ENCODE measurements at places on chromosomes 1 and 21.

DNA sequence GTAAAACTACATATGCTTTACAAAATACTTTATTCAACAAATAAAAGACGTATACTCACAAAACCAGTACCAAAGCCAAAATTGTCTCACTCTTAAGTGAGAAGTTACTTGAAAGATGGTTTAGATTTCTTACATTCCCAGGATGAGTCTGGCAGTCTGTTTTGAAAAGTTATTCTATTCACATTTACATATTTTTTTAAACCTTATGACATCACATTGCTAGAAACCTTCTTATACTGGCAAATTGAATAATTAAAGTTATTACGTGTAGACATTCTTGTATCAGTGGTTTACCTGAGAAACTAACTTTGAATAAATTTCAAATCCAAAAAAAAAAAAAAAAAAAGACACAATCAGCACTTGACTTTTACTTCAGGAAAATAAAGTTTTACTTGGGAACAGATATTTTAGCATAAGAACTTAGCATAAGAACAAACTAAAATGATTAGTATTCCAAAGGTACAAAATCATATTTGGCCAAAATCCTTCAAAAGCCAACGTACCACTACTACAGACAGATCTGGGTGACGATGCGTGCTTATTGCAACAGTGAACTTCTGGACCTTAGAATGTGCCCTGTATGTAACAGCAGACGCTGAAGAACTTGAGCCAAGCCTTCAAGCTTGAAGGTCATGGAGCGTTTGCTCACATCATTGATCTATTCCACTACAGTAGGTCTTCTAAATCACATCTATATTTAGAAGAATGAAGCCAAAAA, 2.5 kb downstream of the CDC42BPA start:
- no peak for DNase-seq

DNA sequence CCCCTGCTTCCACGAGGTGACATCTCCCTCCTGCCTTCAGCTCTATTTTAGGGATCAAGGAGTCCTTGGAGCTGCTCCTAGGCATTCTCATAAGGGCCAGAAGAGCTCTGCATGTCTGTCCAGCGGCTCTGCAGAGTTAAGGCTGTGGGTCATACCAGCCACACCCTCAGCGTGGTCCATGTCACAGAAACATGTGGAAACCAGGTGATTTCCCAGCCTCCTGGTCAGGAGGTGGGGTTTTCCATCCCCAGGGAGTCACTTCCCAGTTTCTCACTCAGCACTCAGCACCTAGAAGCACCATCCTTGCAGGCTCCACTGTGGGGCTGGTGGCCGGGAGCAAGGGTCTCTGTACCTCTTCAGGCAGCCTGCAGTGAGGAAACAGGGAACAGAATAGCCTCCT, 1.4 kb upstream of the TNFRSF1B start:
- DNase-seq = no peak

DNA sequence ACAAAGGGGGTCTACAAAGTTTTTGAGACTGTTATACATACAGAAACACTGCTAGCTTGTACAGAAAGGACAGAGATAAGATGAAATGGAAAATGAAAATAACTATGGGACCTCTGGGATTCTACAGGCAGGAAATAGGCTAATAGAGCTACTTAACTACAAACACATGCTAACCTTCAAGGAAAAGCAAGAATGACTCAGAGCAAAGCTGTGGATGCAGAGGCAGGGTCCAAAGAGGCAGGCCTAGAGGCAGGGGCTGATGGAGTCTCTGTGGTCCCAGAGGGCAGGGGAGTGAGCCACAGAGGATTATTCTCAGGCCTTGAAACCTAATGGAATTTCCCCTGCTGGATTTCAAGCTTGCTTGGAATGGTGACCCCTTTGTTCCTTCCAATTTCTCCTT, 18.7 kb upstream of the GOLT1A start:
- no peak for DNase-seq

DNA sequence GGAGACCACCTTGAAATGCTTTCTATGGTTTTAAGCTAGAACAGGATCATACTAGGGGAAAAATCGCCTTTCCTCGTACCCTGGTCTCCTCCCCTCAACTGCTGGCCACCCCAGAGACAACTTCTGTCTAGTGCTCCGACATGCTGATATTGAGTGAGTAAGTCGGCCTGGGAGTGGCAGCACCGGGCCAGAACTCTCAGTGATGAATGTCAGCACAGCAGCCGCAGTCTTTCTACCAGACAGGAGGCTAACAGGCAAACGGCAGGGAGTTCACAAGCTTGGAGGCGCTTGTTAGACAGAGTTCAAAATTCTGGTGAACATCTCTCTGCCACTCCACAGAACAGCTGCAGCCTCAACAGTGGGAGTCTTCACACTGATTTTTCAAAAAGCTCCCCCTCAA, 716.9 kb downstream of the ADGRL2 start:
- DNase-seq = peak; percentile 27

- DNase-seq = no peak
Observed at GRCh38 chr1:19462781-19463503, 22.4 kb downstream of the CAPZB start.

GRCh38 chr1:84271441-84272151, 29.9 kb upstream of the SAMD13 start:
- DNase-seq = peak; percentile 21

- DNase-seq = no peak
Observed at GRCh38 chr1:1164701-1165451, 8.8 kb upstream of the TTLL10 start.

GRCh38 chr21:36134803-36135390, at the start of gene CBR3:
TSS of gene CBR3 (plus strand) at chr21:36135079. CDS start at chr21:36135193, 114 bp downstream.
- DNase-seq = peak; percentile 53

DNA sequence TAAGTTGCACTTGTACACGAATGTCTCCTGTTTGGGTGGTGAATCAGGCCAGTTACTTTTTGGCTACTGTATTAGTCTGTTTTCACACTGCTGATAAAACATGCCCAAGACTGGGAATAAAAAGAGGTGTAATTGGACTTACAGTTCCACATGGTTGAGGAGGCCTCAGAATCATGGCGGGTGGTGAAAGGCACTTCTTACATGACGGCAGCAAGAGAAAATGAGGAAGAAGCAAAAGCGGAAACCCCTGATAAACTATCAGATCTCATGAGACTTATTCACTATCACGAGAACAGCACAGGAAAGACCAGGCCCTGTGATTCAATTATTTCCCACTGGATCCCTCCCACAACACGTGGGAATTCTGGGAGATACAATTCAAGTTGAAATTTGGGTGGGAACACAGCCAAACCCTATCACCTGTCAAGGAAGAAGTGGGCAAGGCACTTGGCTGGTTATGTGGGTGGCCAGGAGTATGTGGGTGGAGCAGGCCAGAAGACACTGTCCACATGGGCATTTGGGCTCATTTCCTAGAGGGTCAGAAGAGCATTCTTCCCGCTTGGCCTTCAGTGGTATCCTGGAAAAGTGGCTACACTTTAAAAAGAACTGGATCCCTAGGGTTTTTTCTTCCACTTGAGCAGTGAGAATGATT, 228.8 kb downstream of the HHAT start:
- DNase-seq = no peak

DNA sequence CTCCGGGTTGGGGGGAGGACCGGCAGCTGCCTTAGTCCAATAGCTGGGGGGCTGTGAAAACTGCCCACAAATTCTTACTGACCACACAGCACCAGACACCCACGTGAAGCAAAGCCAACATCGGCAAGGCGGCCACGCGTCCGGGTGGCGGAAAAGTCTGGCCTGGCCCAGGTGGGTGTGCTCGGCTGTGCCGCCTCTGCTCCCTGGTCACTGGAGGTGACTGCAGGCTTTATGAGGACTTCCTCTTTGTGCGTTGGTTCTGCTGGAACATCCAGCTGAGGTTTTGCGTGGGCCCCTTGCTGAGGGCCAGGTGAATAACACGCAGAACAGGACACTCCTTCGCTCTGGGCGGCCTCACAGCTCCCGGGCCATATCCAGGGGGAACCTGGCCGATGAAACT, 35.4 kb downstream of the FAAP20 start:
- DNase-seq = no peak

GRCh38 chr1:46793126-46793525, 5.7 kb upstream of the CYP4B1 start:
- DNase-seq = no peak

DNA sequence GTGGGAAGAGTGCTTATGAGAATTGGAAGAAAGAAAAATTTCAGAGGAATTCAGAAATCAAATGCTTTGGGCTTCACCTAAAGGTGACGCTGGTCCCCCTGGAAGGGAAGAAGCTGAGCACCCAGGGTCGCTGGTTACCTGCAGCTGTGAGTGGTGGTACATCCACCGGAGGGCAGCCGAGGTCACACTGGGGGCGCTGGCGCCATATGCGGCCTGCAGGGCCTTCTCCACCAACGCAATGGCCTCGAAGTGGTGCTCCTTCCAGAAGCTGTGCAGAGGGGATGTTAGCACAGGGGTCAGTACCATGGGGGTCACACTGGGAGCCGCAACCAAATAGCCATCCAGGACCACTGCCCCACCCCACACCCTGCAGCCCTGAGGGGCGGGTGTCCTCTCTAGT, 6.1 kb downstream of the AKR7A2 start:
- no peak for DNase-seq

GRCh38 chr1:48767975-48768510, 8.6 kb downstream of the BEND5 start:
- no peak for DNase-seq

GRCh38 chr1:8814865-8815264, 2.6 kb downstream of the RERE start:
- DNase-seq = peak; percentile 42

DNA sequence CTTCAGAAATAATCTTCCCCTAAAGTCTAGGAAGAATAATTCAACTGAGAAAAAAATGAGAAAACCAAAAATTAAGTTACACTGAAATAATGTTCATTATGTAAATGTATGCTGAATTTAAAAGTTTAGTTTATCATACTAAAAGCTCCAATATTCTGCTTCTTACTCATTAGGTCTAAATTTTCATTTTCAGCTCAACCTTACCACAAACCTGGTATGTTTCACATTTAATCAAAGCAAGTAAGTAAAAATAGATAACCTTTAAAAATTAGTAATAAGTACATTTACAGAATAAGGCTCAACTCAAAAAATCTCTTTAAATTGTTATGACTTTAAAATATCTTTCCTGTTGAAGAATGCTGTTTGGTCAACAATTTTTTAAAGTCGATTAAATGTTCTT, 15.0 kb downstream of the BTG3 start:
- DNase-seq = no peak

GRCh38 chr1:235367000-235367908, at the start of gene TBCE:
TSS of gene TBCE (plus strand) at chr1:235367427. CDS start at chr1:235380050, 12,623 bp downstream.
- peak; percentile 97 for DNase-seq

- DNase-seq = no peak
Observed at GRCh38 chr1:200238311-200238710, 171.5 kb downstream of the ZNF281 start.

DNA sequence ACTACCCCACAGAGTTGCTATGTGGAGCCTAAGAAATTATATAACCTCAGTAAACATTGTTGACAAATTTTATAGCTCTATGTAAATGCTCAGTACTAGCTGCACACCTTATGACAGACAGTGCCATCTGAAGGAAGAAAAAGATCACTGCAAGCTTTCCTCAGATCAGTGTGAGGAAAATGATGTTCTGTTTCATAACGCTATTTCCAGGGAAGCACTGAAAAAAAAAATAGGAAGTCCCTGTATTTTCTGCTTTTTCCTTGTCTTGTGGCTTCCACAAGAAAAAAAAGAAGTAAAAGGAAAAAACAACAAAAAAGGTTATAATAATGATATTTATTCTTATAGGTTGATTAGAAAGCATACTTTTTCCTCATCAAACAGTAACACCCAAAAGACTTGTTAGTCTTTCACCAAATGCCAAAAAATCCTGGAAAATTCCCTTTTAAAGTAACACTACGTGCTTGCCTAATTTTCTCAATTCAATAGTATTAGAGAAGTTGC, 23.2 kb downstream of the LYST start:
- DNase-seq = no peak

DNA sequence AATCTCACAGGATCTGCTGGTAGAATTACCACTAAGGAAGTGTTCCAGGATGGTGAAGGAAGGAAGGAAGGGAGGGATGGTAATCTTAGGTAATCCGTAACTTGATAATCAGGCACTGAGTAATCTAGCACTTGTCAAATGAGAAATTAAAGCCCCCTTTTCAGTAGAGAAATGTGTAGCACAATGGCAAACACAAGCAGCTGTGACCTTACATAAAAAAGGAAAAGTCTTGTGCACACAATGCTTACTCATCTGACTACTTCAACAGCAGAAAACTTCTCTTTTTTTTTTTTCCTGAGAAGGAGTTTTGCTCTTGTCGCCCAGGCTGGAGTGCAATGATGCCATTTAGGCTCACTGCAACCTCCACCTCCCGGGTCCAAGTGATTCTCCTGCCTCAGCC, 6.1 kb downstream of the NUP210L start:
- DNase-seq = no peak

- DNase-seq = peak; percentile 41
Observed at GRCh38 chr1:38741341-38741740, 118.2 kb downstream of the RRAGC start.

DNA sequence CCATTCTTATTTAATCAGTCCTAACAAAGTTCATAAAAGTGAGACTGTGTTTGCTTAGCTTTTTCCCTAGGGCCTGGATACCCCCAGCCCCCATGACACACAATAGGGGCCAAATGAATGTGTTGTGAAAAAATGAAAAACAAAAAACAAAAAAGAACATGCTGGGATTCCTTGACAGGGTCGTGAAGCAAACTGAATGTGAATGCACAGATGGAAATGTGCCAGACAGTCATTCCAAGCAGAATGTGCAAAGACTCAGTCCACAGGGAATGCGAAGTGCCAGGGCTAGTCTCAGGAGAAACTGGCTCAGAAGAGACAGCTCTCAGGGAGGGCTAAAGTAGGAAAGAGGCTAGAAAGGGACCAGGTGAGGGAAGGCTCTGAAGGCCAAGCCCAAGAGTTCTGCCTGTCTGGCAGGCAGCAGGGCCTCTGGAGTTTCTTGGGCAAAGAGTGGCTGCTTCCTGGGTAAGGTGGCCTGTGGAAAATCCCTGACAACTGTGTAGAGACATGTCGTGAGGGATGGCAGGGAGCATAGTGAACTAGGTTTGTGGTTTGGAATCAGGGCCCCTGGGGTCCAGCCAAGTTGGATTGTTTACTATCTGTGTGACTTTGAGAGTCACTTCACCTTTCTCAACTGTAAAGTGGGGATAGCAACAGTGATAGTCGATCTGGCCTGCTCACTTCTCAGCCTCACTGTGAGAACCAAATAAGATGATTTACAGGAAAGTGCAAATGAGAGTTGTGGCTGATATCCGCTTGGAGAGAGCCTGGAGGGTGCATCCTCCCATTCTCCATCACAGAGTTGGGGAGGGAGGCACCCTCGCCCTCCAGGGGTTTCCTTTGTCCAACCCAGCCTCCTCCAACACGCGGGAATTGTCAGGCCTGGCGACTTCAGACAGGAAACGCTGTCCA, 1.2 kb upstream of the ADAM15 start:
- DNase-seq = no peak

DNA sequence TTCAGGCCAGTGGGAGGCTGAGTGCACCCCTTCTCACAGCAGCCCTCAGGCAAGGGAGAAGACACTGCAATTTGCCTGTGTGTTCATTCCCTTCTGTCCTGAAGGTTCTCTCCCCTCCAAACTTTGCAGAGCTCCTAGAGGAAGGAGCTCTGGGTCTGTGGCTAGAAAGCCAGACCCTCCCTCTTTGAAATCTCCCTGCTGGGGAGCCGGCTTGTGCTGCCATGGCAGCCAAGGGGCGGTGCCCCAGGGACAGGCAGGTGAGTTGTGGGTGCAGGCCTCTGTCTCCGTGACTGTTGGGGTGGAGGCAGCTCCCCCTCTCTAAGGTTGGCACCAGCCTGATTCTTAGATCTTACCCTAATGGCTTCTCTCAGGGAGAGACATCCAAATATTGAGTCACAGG, 53.0 kb downstream of the OLFML2B start:
- peak; percentile 43 for DNase-seq

Data from iPS-NIHi11 (cell line).